ENCODE measurements at places on chromosomes 4 and X.

- DNase-seq: no peak
These were observed 350.1 kb downstream of the AR start for GRCh38 chrX:67893931-67894330.

- DNase-seq: no peak
These were observed 365.9 kb downstream of the CXXC4 start for GRCh38 chr4:104128850-104129213.

GRCh38 chr4:77493120-77493752 lies 112.4 kb upstream of the CXCL13 start:
- no peak for DNase-seq

DNA sequence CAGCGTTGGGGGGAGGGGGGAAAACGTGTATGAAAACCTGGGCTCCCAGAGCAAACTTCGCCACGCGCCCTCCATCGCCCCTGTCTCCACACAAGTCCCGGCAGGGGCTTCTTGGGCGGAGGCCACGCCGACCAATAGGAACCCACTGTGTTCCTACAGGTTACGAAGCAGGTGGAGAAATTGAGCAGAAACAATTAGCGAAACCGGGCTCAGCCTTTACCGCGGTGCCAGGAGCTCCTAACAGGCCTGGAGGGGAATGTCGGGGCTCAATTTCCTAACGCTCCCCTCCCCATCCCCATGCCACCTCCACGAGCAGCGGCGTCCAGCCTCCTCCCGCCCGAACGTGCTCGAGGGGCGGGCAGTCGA lies 589 bp upstream of the KIT start:
- DNase-seq: no peak

DNA sequence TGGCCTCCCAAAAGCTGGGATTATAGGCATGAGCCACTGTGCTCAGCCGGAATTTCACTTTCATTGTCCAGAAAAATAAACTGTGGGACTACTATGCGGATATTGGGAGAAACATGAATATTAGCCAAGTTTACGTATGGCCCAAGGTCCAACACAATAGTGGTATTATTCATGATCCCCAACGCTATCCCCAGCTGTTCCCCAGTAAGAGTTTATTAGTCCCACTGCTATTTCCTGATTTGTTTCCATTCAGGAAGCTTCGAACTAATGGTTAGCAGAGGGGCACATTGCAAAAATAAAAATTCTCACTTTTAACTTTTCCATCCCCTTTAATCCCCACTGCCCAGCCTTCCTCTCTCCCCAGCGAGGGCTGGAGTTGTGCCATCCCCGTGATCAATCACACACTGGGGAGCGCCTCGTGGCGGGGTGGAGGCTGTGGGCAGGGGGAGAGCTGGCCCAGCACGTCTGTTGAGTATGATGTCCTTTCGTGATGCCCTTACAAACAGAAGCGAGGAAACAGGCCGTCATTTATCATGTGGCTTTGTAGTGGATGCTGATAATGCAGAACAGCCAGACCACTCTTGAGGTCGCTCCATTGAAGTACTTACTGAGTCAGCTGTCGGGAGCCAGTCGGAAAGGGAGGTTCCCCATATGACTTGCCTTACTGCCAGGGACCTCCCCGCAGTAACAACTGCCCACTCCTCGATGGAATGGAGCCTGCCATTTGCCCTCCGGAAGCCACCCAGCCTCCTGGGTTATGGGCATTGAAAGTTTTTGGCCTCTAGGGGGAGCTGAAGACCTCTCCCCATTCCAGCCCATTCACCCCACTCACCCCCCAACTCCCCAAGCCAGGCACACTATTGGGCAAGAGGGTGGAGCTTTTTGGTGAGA lies 117.0 kb downstream of the KDR start:
- no peak for DNase-seq

DNA sequence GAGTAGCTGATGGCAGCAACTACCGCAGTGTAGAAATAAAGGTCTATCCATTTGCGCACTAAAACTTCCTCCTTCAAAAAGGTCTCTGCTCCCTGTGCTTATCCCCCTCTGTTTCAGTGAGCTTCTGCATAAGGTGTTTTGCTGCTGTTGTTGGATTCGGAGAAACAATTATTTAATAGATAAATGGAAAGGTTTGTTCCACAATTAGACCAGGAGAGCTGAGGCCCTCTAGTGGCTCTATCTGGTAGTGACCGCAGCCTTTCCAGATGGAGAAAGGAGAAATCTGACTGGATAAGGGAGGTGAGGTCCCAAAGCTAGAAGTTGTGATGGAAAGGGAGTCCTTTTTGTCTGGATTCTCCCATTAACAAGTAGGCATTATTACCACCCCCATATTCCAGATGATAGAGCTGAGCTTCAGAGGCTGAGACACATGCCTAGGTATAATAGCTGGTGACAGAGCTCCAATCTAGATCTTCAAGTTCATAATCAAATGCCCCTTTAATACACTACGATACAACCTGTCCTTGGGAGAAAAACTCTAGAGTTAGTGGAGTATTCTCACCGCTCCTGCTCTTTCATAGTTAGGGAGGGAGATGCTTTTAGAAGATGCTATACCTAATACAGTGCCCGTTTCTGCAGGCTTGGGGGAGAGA lies 5.1 kb upstream of the GABRQ start:
- DNase-seq: peak; percentile 9

DNA sequence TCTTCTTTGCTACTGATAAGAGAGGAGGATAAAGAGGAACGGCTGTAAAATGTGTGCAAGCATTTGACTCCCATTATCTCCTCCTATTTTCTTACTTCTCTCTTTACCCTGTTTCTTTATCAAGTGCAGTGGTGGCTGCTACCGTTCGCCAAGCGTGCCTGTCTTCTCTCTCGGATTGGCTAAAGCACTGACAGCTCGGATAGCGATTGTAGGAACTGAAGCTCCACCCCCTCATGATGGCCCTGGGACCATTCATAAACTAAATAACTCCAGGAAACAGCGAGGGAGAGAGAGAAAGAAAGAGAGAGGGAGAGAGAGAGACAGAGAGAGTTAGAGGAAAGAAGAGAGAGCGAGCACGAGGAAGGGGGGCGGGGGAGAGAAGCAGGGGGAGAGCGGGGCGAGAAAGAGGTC lies 305 bp upstream of the MAB21L2 start:
- DNase-seq: no peak

DNA sequence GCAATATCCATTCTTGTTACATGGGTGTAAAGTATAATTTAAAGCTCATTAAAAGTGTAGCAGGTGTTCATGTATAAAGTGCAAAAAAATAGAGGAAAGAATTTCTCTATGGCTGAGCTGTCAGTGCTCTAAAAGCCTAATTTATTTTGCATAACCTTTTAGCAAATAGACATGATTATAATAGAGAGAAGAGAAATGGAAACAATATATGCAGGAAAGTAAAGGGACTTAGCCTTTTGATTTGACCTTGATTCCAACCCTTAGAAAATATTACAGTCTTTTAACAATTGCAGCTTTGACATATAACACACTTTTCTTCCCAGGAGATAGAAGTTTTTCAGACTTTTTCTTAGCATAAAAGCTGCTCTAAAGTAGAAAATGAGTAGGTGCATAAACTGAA lies 978.3 kb downstream of the PCDH18 start:
- no peak for DNase-seq

DNA sequence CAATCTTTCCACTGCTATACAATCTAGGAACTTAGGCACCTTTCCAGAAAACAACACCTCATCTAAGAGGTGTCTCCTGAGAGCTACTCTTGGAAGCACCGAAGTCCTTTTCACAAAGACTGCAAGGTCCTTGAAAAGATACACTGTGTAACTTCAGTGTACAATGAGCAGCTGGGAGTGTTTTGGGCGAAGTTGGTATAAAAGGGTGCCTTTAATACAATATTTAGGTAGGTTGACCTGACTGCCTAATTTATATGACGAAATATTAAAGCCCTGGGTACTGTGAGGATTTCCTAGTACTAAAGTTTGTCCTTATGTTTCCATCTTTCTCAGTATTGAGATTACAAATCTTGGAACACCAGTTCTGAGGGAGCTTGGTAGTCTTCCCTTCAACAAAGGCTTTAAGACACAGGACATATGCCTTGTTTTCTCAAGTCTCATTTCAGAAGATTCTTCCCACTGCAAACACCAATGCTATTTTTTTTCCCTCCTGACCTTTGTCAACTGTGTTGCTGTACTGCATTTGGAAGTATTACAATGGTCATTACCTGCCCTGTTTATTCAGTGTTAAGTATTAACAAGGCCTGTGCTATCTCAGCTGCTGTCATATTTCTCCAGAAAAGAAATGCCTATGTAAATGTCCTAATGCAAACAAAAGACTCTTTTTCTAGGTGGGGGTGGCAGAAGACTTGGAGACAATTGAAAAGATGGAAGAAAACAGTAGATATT lies 134.2 kb downstream of the MAML3 start:
- no peak for DNase-seq

DNA sequence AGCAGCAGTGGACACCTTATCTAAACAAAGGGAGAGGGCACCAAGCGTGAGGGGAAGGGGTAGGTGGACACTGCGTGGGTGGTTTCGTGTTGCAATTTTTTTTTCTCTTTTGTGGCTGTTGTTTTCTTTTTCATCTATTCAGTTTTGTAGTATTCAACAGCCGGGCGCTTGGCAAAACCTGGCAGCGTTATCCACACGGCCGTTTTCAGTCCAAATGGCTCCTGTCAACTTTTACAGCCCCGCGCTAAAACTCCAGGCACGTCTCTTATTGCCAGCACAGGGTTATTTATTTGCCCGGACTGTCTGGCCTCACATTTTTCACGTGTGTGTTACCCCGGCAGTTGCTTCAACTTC lies 192.2 kb downstream of the BCOR start:
- DNase-seq: no peak
